Stimulated activated CD4-positive, alpha-beta T cell treated with anti-CD3 and anti-CD28 coated beads, Interleukin-15, amount 100 ng/mL, for 1 hour (primary cell): ENCODE measurements at places on chromosomes 11 and 22.

GRCh38 chr22:25139062-25139461 lies 60.6 kb upstream of the CRYBB3 start:
- DNase-seq = no peak

- no peak for DNase-seq
Measured at GRCh38 chr11:14059491-14059890, 97.0 kb downstream of the SPON1 start.

DNA sequence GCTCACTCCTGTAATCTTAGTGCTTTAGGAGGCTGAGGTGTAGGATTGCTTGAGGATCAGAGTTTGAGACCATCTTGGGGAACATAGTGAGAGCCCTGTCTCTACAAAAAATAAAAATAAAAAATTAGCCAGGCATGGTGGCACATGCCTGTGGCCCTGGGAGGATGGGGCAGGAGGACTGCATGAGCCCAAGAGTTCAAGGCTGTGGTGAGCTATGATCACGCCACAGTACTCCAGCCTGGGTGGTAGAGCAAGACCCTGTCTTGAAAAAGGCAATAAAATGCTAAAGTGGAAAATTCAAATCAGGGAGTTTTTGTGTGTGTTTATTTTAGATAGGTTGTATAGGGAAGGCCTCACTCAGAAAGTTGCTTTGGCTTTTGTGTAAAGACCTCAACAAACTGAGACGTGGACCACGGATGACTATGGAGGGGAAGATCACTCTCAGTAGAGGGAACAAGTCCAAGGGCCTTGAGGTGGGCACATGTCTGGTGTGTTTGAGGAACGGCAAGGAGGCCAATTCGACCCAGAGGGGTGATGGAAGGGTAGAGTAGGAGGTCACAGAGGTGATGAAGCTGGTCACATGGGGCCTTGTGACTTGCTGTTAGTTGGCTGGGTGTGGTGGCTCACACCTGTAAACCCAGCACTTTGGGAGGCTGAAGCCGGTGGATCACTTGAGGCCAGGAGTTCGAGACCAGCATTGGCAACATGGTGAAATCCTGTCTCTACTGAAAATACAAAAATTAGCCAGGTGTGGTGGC lies 35.7 kb downstream of the WEE1 start:
- no peak for DNase-seq

- no peak for DNase-seq
Measured at GRCh38 chr11:65661599-65662246, 993 bp downstream of the RELA start.

GRCh38 chr22:31605851-31606585 lies 56.0 kb downstream of the PISD start:
- no peak for DNase-seq

DNA sequence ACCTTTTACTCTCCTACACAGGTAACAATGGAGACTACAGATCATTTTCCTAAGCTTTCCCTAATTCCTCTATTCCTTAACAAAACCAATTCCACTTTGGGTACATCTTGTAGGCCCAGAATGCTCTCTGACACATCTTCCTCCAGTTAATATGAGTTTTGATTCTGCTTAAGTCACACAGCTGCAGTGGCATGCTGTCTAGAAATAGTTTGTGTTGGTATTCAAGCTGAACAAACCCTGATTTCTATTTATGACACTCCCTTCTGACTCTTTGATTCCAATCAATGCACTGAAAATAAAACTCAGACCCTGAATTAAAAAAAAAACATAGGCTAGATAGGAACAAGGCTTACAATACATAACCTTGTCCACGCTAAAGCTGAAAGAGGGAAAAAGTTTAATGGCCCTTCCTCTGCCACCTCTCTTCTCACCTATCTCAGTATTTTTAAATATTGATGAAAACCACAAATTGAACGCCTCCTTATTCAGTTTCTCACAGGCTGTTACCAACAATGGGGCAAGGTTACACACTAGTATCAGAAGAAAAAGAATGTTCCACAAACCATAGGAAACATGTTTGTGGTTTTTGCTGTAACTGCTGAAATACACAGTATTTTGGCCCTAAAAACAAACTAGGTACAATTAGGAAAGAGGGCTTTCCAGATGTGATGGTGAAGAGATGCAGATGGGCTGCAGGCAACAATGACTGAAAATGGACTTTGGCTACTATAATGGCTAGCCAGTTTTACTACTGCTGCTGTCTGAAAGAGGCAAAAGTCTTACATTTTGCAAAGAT lies 35.7 kb upstream of the GAB2 start:
- no peak for DNase-seq

GRCh38 chr22:24011735-24012068 lies 598 bp downstream of the CABIN1 start:
- no peak for DNase-seq

- DNase-seq = no peak
Measured at GRCh38 chr11:119729951-119730613, 1.1 kb upstream of the NECTIN1 start.

- no peak for DNase-seq
Measured at GRCh38 chr22:45324311-45324711, 14.6 kb downstream of the FAM118A start.

DNA sequence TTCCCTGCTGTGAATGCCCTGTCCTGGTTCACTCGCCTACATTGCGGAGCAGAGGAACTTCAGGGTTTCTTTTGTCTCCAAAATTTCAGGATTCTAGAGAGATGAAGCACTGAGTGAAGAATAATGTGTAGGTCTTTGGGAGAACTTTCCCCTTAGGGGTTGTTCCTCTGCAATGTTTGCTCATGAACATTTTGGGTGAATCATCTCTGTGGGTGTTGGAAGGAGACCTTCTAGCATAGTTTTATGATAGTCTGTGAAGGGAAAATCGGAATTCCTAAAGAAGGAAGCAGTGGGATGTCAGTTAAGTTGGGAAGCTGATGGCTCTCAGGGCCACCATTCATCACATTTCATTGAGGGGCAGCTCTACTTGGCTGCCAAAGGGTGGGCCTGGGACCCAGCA lies 64.8 kb downstream of the MIAT start:
- DNase-seq = no peak

GRCh38 chr11:116500947-116501602 lies 271.7 kb downstream of the BUD13 start:
- DNase-seq = no peak

DNA sequence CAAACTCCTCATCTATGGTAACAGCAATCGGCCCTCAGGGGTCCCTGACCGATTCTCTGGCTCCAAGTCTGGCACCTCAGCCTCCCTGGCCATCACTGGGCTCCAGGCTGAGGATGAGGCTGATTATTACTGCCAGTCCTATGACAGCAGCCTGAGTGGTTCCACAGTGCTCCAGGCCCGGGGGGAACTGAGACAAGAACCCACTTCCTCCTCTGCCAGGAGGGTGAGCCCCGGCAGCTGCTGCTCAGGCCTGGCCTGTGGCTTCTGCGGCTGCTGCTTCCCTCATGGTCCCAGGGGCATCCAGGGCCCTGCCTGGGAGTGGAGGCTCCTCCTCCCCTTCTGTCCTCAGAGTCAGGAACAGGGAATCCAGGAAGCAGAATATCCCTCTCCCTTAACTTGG lies 98.4 kb downstream of the ZNF280B start:
- DNase-seq = no peak

DNA sequence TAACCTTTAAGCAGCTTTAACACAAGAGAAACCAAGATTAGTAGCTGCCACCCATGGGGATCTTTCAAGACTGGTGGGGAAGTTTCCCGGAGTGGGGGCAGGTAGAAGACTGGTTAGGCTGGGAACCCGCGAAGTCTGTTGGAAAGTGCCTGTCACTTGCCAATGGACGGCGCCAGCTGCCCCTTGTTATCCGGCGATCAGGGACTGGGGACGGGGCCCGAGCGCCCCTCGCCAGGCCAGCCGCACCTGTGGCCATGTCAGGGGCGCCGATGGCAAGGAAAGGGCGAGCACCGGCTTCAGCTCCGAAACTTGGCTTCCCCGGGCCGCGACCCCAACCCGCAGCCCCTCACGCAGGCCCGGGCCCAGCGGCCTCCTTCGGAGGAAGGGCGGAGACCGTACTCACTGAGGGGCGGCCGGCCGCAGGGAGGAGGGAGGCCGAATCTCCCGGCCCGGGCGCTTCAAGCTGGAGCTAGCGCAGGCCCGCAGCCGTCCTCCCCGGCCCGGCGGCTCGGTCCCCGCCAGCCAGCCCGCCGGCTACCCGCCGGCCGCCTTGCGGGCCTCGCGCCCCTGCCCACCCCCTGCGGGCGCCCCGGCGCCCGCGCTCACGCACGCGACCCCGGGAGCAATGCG lies 539 bp downstream of the EIF4ENIF1 start:
- peak; percentile 12 for DNase-seq

GRCh38 chr11:113884361-113884836 lies 9.0 kb upstream of the USP28 start:
- DNase-seq = no peak

GRCh38 chr11:121328176-121328966 lies 35.8 kb downstream of the SC5D start:
- DNase-seq = no peak

DNA sequence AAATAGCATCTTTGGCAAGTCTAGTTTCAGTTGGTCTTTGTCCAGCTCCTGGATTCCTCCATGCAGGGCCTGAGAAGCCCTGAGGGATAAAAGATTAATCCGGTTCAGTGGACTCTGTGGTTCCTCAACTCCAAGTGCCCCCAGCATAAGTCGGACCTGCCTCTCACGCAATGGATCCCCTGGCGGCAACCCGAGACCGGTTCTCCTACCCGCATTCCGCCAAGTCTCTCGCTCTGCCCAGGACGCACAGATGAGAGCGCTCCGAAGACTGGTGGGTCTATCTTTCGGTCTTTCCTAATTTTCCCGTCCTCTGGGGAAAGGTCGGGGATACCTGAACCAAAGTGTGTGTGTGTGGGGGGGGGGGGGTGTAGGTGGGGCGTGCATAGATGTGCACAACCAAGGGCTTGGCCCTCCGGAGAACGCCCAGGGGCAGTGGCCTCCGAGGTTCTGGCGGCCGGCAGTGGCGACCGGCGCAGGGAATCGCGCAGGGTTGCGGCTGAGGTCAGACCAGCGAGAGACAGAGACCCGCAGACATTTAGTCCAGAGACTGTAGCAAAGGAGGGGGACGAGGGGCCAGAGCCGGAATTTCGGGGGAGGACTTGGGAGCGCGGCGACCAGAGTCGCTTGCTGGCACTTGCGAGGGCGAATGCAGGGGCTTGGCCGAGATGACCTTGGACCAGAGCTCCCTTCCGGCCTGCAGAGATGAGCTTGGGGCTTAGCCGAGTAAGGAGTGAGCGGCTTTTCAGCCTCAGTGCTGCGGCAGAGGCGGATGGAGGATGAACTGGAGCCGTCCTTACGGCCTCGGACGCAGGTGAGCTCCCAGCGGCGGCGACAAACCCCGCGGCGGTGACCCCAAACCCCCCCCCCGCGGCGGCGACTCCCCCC lies 712 bp upstream of the SLC2A11 start:
- no peak for DNase-seq

- no peak for DNase-seq
Measured at GRCh38 chr22:41242396-41243117, 1.8 kb upstream of the CHADL start.

- no peak for DNase-seq
Measured at GRCh38 chr11:30788849-30789248, 202.7 kb upstream of the MPPED2 start.

GRCh38 chr11:12382451-12382850 lies 5.1 kb downstream of the PARVA start:
- no peak for DNase-seq

DNA sequence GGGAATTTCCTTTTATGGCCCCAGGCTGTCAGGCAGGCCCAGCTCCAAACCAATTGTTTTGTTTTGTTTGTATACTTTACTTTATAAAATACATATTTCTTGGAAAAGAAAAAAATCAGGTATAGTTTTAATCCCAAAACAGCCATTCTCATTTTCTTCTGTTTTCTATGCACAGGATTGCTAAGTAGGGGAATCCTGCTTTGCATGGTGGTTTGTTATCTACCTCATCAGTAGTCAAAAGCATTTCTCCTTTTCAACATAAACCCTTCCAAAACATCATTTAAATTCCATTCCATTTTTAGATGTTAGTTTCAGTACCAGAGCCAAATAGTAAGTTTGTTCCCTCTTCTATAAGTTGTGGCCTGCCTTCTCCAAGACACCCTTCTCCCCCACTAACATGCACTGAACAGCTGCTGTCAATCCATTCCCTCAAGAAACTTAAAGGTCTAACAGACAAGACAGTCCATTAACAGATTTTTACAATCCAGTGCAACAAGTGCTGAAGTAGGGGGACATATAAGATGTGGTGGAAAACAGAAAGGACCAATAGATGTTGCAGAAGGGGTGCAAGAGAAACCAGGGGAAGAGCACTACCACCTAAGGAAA lies 3.7 kb downstream of the ILK start:
- no peak for DNase-seq

DNA sequence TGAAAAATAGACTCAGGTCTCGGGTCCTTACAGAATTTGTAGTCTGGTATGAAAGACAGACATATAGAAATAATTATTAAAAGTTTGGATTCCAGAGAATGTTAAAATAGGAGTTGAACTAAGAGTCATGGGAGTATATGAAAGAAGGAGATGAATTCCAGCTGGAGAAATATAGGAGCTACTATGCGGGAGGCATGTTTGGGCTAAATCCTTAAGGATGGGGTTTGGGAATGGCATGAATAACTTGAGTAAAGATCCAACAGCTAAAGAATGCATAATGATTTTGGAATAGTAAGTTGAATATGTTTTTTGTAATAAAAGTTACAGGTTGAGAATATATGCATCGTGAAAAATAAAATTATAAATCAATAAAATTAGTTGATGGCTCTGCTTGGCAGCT lies 129.4 kb upstream of the SLC5A12 start:
- DNase-seq = no peak

- DNase-seq = no peak
Measured at GRCh38 chr22:40855071-40855978, 1.1 kb downstream of the ST13 start.

- no peak for DNase-seq
Measured at GRCh38 chr11:131999084-131999483, 628.7 kb downstream of the NTM start.

DNA sequence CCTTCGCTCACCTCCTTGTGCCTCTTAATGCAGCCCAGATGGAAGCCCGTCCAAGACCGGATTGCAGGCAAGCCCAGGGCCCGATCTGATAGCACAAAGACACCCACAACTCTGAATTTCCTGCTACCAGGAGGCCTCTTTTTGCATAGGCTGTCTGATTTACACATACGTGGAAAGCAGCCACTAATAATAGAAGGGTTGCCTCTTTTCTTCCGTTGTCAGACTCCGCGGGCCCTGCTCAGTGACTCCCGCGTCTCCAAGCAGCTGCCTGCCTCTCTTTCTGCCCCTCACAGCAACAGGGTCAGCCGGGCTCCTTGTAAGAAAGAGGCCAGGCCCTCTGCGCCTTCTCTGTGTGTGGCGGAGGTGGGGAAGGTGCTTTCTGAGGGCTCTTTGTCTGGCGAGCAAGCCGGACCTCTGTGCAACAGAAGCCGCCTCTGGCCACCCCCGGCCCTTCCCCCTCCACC lies 26.7 kb downstream of the FLI1 start:
- DNase-seq = no peak

- DNase-seq = peak; percentile 39
Measured at GRCh38 chr11:59097113-59097708, 9.8 kb upstream of the FAM111B start.

DNA sequence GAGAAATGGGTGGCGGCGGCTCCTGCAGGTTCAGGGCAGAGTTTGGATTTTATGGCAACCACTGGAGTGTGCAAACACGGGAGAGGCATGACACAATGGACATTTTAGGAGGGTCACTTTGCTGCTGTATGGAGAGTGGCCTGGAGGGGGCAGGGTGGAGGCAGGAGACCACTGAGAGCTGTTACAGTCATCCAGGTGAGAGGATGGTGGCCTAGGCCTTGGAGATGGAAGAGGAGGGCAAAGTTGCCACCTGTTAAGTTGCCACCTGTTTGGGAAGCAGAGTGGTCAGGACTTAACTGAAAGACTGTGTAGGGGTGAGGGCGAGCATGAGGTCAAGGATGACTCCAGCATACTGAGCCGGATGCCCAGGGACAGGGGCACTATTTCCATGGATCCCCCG lies 2.3 kb upstream of the RAD9A start:
- DNase-seq = no peak
